ENCODE measurements at places on chromosomes 2 and 18.

DNA sequence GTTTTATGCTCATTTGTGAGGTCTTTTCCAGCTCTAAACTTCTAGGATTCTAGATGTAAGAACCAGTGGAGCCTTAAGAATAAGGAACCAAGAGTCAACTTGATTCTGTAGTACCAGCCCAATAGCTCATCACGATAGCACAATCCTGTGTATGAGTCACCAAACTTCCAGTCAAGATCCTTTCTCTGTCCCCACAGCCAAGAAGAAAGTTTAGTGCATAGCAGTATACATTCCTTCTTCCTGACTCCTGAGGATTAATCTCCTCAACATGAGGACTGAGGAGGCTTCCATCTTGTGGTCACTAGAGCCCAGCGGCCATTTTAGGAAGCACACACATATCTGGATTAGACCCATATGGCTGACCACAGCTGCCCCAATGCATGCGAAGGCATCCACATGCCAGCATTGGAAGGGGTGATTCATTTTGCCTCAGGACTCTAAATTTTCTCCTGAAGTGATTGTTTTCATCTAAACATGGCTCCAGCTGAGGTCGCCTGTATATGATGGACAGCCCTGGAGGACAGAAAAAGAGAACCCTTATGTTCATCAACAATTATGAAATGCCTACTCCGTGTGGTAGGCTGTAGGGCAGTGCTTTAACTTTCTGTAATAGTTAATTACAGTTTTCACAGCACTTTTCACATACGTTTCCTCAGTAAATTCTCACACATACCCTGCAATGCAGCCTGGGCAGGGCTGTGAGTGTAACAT is 53.5 kb downstream of the RASGRP3 start:
- peak; percentile 95 for DNase-seq

- DNase-seq: peak; percentile 79
Observed at GRCh38 chr2:188293601-188294351, 2.1 kb downstream of the GULP1 start.

GRCh38 chr2:33250417-33251029 is 225.9 kb upstream of the RASGRP3 start:
- DNase-seq: no peak

GRCh38 chr18:6022074-6022444 is 126.7 kb upstream of the TMEM200C start:
- DNase-seq: peak; percentile 49

GRCh38 chr2:100906679-100907078 is 86.7 kb downstream of the NPAS2 start:
- DNase-seq: no peak

DNA sequence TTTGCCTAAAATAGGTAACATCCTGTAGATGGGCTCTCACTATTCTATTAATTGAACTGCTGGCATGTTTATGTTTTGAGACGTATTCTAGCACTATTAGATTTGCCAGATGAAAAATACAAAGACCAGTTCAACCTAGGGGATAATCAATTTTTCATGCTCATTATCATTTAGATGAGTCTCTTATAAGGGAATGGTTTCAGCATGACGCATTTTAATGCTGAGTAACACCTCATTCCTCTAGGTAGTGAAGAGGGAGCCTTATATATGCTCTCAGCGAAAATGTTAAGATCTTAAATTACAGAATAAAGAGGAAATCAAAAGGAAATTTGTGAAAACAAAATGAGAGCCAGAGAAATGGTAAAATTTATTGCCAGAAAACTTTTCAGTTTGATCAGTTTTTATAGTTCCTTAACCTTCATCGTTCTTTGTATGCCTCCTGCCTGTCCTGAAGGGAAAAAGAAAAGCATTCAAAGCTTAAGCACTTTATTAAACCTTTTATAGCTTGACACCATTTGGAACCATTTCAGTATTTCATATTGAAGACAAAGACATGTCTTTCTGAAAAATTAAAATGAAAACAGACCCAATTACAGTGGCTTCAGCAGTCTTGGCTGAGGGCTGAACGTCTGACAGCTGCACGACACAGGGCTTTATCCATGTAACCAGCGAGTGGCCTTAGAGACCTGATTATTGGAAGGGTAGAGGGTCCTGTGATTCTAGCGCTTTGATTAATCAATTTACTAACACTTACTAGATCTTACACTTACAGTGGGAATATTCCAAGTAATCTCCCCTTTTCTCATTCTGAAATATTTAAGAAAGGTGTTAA is 112.8 kb downstream of the ADCYAP1 start:
- no peak for DNase-seq

GRCh38 chr18:58676270-58676669 is 5.0 kb downstream of the MALT1 start:
- DNase-seq: no peak

- DNase-seq: no peak
Observed at GRCh38 chr2:203451011-203451410, 84.1 kb downstream of the RAPH1 start.

GRCh38 chr18:3725115-3725514 is 275.1 kb downstream of the TGIF1 start:
- DNase-seq: no peak

GRCh38 chr18:63430526-63430925 is 8.2 kb upstream of the VPS4B start:
- no peak for DNase-seq

- DNase-seq: no peak
Observed at GRCh38 chr2:240435948-240436682, 652 bp downstream of the GPC1 start.

DNA sequence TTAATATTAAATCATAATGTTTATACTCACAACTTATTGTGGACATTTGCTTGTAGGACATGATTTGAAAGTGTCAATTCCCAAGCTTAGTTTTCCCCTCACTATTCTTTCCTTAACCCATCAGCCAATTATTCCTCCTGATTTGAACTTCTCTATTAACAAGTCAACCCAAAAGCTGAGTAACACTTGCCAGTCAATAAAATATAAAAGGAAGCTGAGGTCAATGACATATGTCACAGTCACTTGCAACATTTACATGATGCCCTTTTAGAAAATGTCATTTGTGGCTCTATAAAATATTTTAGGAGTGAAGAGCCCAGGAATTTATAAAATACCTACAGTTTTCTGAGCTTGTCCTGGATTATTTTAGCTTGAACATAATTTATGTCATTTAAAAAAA is 7.2 kb downstream of the CCDC68 start:
- no peak for DNase-seq

- peak; percentile 90 for DNase-seq
Observed at GRCh38 chr2:75602724-75603342, 42.1 kb upstream of the EVA1A start.

DNA sequence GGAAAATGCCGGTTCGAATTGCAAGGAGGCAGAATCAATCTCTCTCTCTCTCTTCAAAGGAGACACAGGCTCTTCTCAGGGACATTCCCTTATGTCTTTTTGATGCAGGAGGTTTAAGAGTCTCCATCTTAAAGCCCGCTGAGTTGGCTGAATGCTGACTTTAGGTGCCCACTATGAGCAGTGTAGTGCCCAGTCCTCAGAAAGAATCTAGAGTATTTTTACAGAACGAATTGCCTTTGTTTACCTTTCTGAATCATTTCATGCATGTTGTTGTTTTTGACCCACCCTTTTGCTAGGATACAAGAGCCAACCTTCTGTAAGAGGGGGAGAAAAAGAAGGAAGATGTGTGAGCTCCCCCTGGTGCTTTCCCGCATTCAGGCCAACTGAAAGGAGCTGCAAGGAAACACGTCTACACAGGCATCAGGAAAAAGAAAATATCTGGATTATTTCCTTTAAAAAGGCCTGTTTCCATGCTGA is 193.5 kb upstream of the TCF4 start:
- DNase-seq: peak; percentile 79

DNA sequence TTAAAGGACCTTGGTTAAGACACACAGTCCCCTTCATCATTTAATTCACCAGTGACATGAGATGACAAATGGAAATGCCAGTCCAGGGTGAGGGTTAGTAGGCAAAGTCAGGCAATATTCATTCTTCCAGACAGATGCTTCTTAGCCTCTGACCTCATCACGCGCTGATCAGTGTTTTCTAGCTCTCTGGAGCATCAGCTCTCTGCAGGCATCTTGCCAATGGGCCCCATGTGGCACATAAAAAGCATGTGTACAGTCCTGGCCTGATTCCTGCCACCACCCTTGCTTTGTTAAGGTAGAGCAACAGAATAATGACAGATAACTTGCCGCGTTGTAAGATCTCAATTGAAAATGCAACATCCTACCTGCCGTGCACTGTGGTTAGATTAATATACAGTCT is 20.3 kb upstream of the NPAS2 start:
- no peak for DNase-seq

DNA sequence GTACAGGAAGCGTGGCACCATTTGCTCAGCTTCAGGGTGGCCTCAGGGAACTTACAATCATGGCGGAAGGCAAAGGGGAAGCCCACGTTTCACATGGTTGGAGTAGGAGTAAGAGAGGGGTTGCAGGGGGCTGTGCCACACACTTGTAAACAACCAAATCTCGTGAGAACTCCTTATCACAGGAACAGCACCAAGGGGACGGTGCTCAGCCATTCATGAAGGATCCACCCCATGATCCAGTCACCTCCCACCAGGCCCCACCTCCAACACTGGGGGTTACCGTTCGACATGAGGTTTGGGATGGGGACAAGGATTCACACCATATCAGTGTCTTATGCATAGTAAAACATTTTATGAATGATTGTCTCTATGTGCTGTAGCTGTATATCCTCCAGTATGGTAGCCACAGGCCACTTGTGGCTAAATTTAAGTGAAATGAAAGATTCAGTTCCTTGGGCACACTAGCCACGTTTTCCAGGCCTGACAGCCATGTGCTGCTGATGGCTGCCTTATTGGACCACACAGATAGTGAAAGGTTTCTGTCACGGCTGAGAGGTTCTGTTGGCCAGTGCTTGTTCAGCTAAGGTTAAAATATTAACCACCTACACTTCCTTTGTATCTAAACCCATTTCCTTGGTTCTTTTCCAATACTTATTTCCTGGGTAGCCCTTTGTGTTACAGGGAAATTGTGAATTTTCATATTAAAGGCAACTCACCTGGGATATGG is 77.3 kb downstream of the AGAP1 start:
- no peak for DNase-seq

DNA sequence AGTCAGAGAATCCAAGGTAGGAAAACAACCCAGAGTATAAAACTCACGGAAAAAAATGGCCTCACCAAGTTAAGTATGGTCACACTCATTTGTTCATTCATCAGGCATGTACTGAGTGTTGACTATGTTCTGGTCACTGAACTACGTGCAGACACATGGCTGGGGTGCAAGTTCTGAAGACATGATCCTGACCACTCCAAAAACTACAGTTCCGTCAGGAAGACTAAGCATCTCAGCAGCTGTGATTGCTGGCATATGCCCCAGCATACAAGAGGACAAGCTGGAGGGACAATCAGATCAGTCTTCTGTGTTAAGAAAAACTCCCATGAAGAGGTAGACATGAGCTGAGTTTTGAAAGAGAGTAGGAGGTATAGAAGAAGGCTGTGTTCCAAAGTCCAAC is 72.8 kb downstream of the TCF4 start:
- DNase-seq: no peak

GRCh38 chr2:148231858-148232257 is 211.0 kb downstream of the MBD5 start:
- DNase-seq: no peak

- DNase-seq: no peak
Observed at GRCh38 chr2:222304737-222305515, 6.1 kb upstream of the PAX3 start.

DNA sequence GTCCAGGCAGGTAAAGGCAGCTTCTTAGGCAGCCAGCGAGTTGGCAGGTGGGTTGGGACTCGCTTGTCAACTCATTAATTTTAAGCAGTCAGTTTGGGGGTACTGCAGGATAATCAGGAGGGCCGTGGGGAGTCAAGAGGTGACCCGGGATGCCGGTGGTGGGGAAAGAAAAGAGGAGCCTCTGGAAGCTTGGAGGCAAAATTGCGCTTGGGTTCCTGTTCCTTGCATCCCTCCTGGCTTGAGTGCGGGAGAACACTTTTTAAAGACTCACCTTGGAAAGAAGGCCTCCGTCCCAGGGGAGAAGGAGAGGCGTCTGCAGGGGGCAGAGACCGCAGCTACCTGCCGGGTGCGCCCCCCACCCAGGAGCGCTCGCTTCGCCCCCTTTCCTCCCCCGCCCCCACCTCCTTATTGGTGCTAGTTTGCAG is at the start of gene KCNJ3:
KCNJ3 (plus strand) TSS at position 400 of the 425 bp plus-strand sequence. CDS start 81 bp downstream, outside the sequence.
- no peak for DNase-seq

- DNase-seq: peak; percentile 49
Observed at GRCh38 chr2:19799881-19800780, 101.7 kb downstream of the TTC32 start.

GRCh38 chr18:56421647-56422046 is 216.7 kb downstream of the TXNL1 start:
- DNase-seq: no peak
